ENCODE measurements at places on chromosomes 4 and X.

GRCh38 chr4:20505927-20506326, 194.3 kb upstream of the PACRGL start:
- no peak for DNase-seq

GRCh38 chrX:137432609-137433008, 133.3 kb upstream of the ZIC3 start:
- DNase-seq = no peak

DNA sequence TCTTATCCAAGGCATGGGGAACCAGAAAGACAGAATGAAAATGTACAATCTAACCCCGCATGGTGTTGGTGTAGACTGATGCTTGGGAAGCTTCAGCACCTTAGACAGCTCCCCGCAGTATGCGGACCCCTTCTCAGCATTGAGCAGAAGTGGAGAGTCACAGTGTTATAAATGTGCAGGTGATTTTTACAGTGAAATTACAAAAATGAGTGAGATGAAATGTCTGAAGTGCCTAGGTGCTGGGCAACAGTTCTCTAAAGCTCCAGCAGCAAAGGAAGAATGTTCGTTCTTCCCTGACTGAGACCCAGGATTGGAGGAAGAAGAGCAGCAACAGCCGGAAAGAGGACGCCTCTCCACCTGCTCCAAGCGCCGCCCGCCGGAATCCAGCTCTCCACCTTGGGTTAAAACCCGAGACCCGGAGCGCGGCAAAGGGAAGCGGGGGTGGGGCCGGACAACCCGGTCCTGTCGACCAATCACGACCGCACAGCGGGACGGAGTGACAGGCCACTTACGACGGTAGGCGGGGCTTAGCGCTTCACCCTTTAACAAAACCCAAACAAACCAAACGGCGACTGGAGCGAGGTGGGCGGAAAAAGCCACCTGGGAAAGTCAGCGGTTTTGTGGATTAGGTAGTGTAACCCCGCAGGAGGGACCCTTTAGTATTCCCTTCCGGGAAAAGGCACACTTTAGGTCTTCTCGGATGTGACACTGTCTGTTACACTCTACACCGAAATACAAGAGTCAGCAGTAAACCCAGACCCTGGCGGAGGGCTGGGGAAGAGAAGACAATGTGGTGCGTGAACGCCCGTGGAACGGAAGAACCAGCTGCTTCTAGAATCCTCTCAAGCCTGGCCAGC, at the start of gene GLRA3:
GLRA3 (minus strand) TSS at position 403 of the 857 bp plus-strand sequence. CDS start 436 bp downstream, outside the sequence.
- DNase-seq = peak; percentile 94

GRCh38 chr4:10053635-10054453, 32.5 kb upstream of the SLC2A9 start:
- no peak for DNase-seq

- DNase-seq = no peak
These were observed 25.6 kb downstream of the PTTG2 start for GRCh38 chr4:37985730-37986275.

DNA sequence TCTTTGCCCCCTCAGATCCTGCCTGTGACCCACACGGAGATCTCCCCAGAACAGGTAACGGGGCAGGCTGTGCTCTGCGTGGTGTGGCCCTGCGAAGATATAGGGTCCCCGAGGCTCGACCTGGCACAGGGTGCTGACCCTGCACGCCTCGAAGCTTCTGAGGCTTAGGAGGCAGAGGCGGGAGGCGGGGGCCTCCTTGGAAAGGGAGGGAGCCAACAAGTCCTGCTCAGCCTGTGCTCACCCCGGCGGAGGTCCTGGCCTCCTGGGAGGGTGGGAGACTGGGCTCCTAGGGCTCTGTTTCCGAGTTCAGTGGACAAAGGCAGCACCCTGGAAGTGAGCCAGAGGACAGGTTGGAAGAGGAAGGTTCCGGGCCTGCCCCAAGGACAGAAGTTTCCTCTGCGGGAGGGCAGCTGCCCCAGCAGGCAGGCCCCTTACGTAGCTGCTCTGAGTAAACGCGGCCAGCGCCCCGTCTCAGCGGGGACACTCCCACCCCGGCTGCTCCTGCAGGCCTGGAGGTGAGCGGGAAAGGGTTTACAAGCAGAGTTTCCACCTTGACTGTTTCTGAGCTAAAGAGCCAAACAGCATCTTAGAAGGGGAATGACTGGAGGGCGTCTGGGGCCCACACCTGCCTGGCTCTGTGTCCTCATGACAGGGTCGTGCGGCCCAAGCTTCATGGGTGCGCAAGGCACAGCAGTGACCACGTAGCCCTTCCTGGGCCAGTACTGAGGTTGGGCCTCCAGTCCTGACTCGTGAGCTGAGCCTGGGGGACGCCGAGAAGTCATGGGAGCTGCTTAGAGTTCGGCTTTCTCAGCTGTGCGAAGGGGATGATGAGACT, 16.1 kb downstream of the TMEM175 start:
- DNase-seq = no peak

- no peak for DNase-seq
These were observed 277.7 kb upstream of the TET2 start for GRCh38 chr4:104868958-104869357.

- DNase-seq = no peak
These were observed 33.7 kb downstream of the IDS start for GRCh38 chrX:149471397-149471796.

- DNase-seq = no peak
These were observed 26.5 kb upstream of the NEIL3 start for GRCh38 chr4:177283167-177283566.

DNA sequence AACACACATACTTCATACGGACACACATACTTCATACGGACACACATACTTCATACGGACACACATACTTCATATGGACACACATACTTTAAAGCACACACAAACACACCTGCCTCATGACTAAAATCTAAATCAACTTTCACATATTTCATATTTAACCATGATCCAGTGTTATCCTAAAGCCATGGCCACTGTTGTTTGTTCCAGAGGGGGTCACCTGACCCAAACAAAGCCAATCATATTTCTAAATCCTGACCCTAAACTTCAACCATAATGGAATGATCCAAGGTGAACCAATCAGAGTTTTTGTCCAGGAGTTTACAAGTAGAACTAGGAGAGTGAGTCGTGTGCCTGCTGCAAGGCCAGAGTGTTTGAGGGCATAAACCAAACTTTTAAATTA, 97.2 kb upstream of the KIT start:
- DNase-seq = no peak

DNA sequence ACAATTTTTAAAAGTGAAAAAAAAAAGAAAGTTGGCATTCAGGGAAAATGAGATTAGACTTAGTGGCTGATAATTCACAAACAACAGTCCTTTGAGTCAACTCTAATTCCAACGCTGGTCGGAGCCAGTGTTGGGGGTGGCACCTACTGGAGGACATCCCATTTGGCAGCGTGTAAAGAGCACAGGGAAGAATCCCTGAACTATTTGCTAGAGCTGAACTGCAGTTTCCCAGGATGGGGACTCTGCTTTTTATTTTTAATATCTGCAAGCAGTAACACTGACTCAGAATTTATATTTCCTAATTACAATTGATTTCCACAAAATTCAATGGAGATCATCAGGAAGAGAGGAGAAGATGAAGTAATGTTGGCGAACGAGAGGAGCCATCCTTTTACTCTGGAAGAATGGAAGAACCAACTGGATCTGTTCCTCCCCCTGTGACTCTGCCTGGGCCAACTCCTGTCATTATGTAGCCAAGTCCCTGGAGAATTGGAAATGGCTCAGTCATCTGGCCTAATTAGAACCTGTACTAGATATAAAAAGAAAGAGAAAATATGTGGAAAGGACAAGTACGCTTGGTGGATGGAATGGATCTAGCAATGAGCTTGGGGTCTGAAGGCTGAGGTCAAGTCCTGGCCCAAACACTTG, 76.7 kb downstream of the IRF2 start:
- no peak for DNase-seq

DNA sequence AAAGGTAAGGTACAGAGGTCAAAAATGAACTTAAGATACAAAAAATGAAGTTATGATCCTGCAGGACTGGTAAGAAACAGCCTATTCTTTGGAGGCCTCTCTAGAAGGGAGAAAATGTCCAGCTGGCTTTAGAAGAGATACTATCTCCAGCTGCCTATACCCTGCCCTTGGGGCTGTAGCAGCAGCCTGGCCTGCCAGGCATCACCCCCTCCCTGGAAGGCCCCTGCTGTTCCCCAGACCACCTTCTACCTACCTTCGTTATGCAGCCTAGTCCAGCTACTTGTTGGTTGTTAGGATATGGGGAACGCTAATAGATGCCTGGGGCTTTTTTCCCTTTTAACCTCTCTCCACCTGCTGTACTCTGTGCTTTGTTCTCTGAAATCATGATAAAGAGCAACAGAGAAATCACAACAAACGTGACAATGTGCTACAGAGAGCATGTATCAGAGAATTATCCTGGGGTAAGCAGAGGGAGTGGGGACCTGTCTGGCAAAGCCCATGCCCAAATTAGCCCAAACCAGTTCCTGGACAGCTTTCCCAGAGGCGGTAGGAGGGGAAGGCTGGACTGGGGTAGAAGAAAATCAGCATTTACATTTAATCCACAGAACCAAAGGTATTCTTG, 34.5 kb downstream of the FRMD7 start:
- DNase-seq = no peak

- no peak for DNase-seq
These were observed 25.7 kb downstream of the SLC9B2 start for GRCh38 chr4:103050736-103051436.

- DNase-seq = peak; percentile 22
These were observed 31.0 kb downstream of the NSG1 start for GRCh38 chr4:4417886-4418285.

DNA sequence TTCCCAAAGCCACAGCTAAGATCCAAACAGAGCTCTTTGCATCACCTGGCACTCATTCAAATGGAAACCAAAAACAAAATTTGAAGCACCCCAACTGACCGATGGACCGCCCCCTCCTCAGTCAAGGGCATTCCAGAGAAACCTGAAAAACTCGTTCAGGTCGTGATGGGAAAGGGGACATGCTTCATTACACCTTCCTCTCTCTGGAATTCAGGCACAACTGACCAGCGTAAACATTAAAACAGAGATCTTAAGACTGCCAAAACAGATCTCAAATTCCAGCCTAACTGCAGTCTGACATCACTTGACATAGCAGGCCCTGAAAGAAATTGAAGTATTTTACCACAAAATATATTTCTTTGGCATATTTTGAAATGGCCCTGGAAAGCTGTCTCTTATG, 28.5 kb downstream of the PTTG2 start:
- DNase-seq = no peak

DNA sequence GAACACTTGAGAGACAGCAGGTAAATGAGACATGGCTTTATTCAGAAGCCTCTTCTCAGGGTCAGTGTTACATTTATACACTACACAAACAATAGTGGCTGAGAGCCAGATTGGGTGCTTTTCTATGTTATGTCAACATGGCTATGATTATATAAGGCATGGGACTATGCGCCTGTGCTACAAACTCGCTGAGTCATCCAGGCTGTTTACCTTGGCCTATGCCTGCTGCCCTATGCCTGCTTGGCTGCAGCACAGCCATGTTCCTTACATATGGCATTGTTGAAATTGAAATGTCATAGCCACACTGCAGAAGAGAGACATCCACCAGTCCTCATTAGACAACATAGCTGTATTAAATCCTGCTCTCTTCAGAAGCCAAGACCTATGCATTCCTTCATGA, 236.3 kb upstream of the NWD2 start:
- no peak for DNase-seq

- no peak for DNase-seq
These were observed 116.0 kb downstream of the ZNF827 start for GRCh38 chr4:145822581-145822980.

DNA sequence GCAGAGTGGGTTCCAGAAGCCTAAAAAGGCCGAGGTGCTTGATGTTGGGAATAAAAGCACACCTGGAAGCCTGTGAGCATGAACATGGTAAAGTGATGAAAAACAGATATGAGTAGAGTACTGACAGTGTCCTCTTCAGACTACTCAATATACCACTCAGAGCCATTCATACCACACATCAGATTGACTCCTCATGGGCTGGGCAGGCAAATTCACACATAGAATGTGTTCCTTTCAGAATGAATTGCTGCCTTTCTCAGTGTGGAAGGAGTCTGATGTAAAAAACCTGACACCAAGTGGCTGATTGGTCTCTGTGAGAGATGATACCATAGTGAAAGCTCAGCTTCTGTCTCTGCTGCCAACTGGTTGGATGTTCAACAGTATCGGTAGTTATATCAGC, 442.7 kb downstream of the RAPGEF2 start:
- no peak for DNase-seq

GRCh38 chr4:143883529-143883928, 21.8 kb downstream of the GYPE start:
- DNase-seq = no peak

GRCh38 chr4:23881674-23882337, 8.0 kb downstream of the PPARGC1A start:
- no peak for DNase-seq

- no peak for DNase-seq
These were observed 30.2 kb upstream of the GNPDA2 start for GRCh38 chr4:44756559-44756958.

- no peak for DNase-seq
These were observed 8.9 kb downstream of the MFAP3L start for GRCh38 chr4:170017252-170017651.

GRCh38 chr4:328729-329128, 8.9 kb upstream of the ZNF141 start:
- DNase-seq = no peak

GRCh38 chr4:138555108-138555507, 313.0 kb upstream of the SLC7A11 start:
- no peak for DNase-seq

- DNase-seq = no peak
These were observed 48.3 kb downstream of the AMELX start for GRCh38 chrX:11341274-11342201.

GRCh38 chr4:177033632-177034031, 240.9 kb upstream of the VEGFC start:
- no peak for DNase-seq

- no peak for DNase-seq
These were observed 41.7 kb downstream of the VSIG4 start for GRCh38 chrX:65997978-65998717.

GRCh38 chr4:124641715-124642381, 70.7 kb downstream of the ANKRD50 start:
- no peak for DNase-seq

GRCh38 chr4:109977854-109978501, 65.3 kb downstream of the EGF start:
- peak; percentile 43 for DNase-seq

DNA sequence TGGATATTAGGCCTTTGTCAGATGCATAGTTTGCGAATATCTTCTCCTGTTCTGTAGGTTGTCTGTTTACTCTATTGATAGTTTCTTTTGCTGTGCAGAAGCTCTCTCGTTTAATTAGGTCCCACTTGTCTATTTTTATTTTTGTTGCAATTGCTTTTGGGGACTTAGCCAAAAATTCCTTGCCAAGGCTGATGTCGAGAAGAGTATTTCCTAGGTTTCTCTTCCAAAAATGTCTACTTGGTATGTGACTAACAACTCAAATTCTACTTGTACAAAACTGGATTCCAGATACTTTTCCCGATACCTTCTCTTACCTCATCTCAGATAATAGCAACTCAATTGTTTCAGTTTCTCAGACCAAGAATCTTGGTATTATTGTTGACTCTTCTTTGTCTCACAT, 142.4 kb upstream of the GLRA2 start:
- DNase-seq = no peak

- peak; percentile 52 for DNase-seq
These were observed 12.7 kb downstream of the ACOX3 start for GRCh38 chr4:8427761-8428287.

DNA sequence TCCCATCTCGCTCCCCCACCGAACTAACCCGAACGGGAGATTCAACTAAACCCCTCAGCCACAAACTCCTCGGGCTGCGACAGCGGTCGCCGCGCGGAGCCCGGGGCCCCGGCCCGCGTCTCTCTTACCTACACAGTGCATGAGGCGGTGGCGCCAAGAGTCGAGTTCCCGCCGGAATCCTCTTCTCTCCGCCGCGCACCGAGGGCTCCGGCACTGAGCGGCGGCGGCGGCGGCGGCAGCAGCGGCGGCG, 160 bp downstream of the LCORL start:
- no peak for DNase-seq

All from D341Med (cell line).